ENCODE measurements at places on chromosomes 11 and 22. TPM values are rescaled to one million over a fixed set of nuclear protein-coding genes. Genes with fewer than 3 reads are reported as not detected.

GRCh38 chr22:27662359-27663301, 138.9 kb downstream of the MN1 start:
- DNase-seq: peak; percentile 90

- peak; percentile 74 for DNase-seq
Observed at GRCh38 chr11:119892311-119892808, 163.4 kb upstream of the NECTIN1 start.

DNA sequence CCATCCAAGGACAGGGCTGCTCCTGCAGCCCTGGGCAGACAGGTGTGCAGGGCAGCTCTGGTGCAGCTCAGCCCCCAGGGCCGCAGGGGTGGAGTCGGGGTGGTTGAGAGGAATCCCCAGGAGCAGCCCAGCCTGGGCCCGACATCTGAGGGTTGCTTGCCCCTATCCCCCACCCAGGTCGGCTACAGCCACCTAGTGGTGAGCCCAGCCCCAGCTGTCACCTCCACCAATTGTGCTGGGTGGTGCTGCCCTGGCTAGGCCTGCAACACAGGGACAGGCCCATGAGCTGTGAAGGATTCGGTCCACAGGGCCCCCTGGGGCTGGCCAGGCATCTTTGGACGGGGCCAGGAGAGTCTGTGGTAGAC, 29.6 kb downstream of the RTN4R start:
- DNase-seq: peak; percentile 59

GRCh38 chr11:124943254-124943616, 7.4 kb upstream of the HEPACAM start:
- no peak for DNase-seq

DNA sequence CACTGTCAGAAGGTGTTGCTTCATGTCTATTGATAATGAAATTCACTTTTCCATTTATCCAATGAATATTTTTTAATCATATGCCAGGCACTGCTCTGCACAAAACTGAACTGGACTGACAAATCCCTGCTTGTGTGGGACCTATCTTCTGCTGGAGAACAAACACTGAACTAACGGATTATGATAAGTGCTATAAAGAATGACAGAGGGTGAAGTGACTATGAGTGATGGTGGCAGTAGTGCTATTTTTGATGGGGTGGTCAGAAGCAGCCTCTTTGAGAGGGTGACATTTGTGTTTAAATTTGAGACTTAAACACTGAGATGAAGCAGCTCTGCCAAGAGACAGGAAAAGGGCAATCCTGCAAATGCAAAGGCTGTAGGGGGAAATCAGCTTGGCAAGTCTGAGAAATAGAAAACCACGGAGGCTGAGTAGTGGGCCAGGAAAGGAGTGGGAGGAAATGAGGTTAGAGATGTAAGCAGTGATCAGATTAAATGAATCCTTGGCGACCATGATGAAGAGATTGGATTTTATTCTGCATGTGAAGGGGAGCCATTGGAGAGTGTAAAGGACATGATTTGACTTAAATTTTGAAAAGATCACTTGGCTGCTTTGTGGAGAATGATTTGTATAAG, 6.0 kb downstream of the TBCEL start:
- no peak for DNase-seq

GRCh38 chr22:19387038-19387437, 44.5 kb downstream of the HIRA start:
- no peak for DNase-seq

GRCh38 chr22:26887456-26887855, 230.1 kb downstream of the MIAT start:
- DNase-seq: no peak

DNA sequence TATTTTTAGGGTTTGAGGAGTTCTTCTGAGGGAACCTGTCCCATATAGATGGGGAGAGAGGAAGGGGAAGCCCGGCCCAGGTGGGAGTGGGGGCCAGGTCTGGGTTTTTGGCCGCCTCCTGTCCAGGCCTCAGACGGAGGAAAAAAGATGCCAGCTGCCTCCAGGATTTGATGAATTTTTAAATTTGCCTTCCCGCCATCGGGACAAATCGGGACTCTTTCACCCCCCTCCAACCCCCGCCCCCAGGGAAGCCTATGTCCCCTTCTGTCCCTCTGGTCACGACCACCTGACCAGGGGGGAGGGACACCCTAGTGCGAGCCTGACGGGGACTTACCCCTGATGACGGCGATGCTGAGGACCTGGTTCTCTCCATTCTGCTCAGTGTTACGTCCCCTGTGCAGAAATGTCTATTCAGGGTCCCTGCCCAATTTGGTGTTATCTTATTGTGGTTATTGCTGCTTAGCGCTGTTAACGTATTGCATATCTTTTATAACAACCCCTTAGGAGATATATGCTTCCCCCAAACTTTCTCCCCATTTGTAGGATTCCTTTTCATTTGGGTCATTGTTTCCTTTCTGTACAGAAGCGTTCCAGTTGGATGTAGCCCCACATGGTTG, 115.9 kb upstream of the GRK3 start:
- DNase-seq: no peak

DNA sequence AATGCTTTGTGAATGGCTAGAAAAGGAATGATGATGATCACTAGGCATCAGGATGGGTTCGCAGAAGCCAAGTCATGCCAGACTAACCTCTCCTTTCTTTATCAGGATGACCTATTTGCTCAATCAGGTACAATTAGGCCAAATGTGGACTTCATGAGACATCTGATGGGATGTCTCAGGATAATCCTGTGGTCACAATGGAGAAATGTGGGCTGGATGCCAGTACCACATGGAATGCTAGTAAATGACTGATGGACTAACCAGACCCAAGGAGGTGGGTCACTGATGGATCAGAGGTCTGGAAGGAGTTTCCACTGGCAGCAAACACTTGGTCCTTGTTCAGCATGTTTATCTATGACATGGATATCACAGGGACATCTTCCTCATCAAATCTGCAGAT, 94.8 kb upstream of the PHOX2A start:
- DNase-seq: no peak

GRCh38 chr11:90646266-90646665, 423.4 kb upstream of the CHORDC1 start:
- no peak for DNase-seq

GRCh38 chr11:93028960-93029522, 59.6 kb downstream of the MTNR1B start:
- no peak for DNase-seq

GRCh38 chr22:39724390-39724789, 153.8 kb downstream of the CACNA1I start:
- DNase-seq: no peak

GRCh38 chr22:37157516-37158285, 8.0 kb upstream of the IL2RB start:
- DNase-seq: no peak

DNA sequence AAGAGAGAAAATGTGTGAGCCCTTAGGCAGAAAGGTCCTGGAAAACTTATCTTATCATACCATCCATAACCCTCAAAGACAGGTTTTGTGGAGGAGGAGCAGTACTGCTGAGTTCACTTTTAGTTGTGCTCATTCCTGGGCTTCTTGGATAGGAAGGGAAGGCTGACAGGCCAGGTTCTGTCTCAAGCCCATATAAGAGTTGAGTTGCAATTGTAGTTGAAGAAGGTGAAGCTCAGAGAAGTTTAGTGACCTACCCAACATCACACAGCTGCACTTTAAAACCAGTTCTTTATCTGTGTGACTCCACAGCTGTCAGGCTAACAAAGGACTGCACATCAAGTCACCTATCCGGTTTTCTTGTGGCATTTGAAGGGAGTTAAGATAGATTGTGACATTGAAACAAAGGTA, 13.0 kb downstream of the TEAD1 start:
- DNase-seq: no peak

DNA sequence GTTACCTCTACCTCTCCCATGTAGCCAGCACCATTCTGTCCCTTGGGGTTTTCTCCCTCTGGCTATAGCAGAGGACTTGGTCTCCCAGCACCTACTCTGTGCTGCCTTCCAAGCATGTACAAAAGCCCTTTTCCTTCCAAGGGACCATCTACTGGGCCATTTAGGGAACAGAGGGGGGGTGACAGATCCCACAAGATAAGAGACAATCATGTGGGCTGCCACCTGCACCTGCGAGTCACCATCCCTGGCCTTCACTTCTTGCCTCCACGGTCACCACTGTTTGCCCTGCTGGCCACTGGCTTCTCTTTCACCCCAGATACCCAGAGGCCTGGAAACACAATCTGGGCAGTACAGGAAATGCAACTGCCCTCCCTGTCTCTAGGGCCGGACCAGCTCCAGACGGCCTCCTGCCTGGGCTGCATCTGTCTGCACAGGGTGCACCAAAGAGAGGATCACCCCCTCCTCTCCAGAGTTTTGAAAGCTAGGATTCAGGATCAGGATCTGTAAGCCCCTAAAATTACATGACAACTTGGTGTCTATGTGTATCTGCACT, 160.8 kb upstream of the NECTIN1 start:
- no peak for DNase-seq

GRCh38 chr22:17481424-17481823, 81.9 kb upstream of the SLC25A18 start:
- no peak for DNase-seq

- peak; percentile 6 for DNase-seq
Observed at GRCh38 chr11:69136471-69136870, 19.3 kb upstream of the SMIM38 start.

- DNase-seq: no peak
Observed at GRCh38 chr11:70082829-70083228, 4.7 kb downstream of the ANO1 start.

DNA sequence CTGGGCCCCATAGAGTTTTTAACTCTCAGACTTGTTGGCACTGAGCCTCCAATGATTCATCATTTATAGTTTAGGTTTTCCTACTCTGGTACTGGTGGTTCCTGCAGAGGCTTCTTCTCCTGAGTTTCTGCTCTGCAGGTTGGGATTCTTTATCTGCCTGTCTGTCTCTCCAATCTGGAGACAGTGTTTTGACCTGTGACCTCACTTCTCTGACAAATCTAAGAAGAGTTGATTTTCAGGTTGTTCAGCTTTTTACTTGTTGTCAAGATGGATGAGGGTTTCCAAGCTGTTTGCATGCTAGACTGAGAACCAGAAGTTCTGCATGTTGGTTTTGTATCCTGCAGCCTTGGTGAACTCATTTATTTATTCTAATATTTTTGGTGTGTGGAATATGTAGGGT, 63.9 kb downstream of the JAM3 start:
- DNase-seq: no peak

- DNase-seq: no peak
Observed at GRCh38 chr22:41876675-41877074, 38.2 kb downstream of the SHISA8 start.

DNA sequence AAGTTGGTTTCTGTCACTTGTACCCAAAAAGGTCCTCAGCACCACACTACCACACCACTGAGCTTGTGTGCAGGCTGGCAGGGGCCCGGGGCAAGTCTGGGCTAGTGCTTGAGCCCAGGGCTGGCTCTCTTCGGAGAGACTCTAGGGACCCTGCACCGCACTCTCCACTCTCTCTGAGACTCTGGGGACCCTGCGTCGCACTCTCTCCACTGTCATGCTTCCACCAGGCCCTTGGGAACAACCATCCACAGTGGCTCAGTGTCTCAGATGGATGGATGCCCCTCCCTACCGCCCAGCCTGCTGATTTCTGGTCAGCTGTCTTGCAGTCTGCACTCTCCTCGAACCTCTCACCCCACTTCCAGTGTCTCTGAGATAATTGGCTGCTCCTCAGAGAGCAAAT, 2.0 kb upstream of the SBF1 start:
- no peak for DNase-seq

GRCh38 chr11:74008373-74009229, at the start of gene UCP3:
Gene UCP3 (minus strand): TSS chr11:74009085. CDS start chr11:74007042, 2,043 bp downstream.
- no peak for DNase-seq

DNA sequence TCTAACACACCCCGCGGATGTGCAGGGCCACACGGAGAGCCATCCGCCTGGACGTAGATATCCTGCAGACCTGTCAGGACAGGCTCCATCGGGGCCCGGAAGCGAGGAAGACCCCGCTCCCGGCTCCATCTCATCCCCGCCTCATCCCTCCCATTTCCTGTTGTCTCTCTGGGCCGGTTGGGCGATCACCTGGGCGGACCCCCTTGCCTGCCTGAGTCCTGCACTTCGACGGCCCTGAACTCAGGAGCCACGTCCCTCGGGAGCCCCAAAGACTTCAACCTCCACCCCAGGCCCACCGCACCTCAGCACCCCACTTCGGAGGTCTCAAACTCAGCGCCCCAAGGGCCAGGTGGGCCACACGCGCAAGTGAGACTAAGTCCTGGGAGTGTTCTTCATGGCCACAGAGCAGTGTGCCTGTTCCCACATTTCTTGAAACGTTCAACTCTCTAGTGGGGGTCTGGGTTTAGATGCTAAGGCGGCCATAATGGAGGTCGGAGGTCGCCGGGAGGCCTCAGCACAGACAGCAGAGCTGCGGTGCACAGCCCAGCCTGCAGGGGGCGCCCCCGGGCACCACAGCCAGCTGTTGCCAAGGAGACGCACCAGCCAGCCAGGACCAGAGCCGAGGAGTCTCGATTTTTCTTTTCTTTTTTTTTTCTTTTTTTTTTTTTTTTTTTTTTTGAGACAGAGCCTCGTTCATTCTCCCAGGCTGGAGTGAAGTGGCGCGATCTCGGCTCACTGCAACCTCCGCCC, 26.0 kb upstream of the FADD start:
- no peak for DNase-seq

GRCh38 chr11:114774599-114775361, 96.5 kb downstream of the NXPE2 start:
- DNase-seq: no peak

- DNase-seq: no peak
Observed at GRCh38 chr11:72771507-72771906, 19.3 kb upstream of the ARAP1 start.

DNA sequence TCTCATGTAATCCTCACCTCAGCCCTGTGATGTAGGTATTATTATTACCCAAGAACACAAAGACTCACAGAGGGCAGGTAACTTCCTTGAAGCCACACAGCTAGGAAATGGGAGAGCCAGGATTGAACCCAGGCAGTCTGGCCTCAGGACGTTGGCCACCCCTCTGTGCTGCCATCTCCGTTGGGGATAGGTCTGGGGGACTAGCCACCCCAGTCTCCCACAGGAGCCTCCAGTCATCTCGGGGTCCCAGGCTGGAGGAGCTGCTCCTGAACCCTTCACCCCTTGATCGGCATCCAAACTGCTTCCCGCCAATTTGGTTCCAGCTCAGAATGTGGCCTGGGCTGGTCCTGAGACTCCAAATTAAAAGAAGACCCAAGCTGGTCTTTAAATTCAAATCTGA, 10.4 kb upstream of the TCF20 start:
- DNase-seq: no peak

DNA sequence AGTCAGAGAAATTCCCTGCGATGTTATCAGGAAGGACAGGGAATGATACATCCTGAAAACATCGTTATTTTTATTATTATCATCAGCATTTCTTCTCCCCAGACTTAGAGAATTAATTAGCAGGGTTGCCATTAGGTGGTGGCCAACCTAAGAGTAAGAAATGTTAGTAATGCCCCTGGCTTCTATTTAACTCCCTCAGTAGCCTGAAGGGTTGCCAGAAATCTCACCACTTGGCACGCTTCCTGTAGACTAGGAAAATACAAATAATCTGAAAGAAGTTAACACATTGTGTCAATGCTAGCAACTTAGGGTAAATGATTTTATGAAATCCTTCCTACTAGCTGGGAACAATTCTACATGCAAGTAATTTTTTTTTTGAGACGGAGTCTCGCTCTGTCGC, 45.5 kb downstream of the ENDOD1 start:
- DNase-seq: no peak

CRYBB2 gene
- total RNA-seq: not detected

PLEKHB1 gene
- 13.7 TPM for total RNA-seq

OR52K1 gene
- total RNA-seq: not detected

DMC1 gene
- total RNA-seq: 0.56 TPM

NAALAD2 gene
- 1.2 TPM for total RNA-seq

ISX gene
- total RNA-seq: not detected

B3GAT1 gene
- total RNA-seq: 0.11 TPM

NPAS4 gene
- not detected for total RNA-seq

FGF3 gene
- not detected for total RNA-seq

SF1 gene
- 182 TPM for total RNA-seq

KDM4D gene
- total RNA-seq: 0.40 TPM

Measured in Right ventricle myocardium superior (tissue), 1 donor.